Stromal cell of bone marrow (primary cell): ENCODE measurements at places on chromosomes 11 and 22.

DNA sequence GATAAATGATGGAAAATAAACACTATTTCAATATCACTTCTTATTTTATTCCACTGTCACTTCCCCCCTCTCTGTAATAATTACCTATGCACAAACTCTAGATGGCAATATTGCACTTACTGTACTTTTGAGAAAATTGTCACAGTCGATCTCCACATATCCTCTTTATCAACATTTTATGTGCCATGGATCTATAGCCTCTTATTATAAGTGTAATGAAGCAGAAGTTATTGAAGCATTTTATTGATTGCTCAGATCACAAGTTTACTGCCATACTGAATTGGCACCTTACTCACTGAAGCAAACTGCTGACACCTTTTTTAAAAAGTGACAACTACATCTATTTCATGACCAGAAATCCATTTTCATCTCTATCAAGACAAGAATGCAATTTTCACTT is 133.4 kb downstream of the DCDC1 start:
- no peak for DNase-seq

DNA sequence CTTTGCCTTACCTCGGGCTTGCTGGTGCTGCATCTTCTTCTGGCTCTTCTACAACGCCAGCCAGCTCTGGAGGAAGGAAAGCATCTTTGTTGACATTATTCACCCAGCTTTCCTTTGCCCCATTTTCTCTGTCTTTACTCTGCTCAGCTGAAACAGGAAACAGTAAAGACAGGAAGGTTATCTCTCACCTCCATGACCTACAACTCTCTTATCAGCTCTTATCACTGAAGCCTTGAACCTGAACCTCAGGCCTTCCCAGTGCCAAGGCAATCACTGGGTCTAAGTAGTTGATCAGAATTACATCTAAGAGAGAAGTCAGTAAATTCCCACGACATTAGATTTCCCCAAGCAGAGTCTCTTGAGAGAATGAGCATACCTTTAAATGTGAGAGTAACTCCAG is 59.6 kb upstream of the CCDC89 start:
- DNase-seq: no peak

DNA sequence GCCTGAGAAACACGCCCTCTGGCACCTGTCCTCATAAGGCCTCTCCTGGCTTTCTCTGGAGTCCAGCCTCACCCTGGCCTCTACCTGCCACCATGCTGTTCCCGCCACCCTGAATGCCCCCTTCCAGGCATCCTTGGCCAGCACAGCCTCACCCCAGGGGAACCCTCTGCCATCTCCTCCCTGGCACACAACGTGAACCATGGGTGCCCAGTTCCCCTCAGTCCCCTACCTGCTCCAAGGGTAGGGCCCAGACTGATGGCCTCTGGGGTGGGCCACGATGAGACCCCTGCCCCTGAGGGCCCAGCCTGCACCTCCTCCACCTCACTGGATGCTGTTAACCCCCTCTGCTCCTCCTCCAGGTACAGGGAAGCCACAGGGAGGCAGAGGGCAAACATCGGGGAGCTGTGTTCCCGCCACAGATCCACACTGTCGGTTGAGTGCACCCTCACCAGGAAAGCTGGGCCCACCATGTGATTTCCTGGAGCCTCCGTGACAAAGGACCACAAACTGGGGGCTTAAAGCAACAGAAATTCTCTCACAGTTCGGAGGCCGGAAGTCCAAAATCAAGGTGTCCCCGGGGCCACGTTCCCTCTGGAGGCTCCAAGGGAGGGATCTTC is 169.6 kb downstream of the BRD1 start:
- DNase-seq: no peak

DNA sequence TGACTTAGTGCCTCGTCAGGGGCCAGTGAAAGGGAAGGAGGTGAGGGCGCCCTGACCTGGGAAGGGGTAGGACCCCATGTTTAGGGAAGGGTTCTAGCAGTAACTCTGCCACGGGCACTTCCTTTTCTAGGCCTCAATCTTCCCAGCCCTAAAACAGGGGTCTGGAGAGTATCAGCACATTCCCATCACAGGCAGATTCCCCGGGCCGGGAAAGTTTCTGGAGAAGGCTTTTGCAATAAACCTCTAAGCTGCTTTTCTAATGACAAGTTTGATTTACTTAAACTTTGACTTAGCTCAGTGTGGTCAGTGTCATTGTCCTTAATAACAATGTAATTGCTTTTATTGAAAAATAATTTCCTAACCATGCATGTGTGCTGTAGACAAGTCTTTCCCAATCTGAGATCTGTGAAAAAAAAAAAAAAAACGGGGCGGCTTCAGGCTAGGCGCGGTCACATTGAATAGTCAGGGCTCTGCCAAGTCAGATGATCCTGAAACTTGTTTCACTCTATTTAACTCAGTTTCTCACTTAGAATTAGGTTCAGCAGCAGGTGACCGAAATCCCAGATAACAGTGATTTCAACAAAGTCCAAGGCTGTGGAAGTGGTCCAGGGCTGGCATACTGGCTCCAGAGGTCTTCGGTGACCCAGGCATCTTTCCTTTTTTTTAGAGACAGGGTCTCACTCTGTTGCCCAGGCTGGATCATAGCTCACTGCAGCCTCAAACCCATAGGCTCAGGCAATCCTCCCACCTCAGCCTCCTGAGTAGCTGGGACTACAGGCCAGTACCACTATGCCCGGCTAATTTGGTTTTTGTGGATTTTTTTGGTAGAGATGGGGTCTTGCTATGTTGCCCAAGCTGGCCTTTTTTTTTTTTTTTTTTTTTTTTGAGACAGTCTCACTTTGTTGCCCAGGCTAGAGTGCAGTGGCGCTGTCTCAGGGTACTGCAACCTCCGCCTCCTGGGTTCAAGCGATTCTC is 19.5 kb upstream of the TAB1 start:
- DNase-seq: no peak

DNA sequence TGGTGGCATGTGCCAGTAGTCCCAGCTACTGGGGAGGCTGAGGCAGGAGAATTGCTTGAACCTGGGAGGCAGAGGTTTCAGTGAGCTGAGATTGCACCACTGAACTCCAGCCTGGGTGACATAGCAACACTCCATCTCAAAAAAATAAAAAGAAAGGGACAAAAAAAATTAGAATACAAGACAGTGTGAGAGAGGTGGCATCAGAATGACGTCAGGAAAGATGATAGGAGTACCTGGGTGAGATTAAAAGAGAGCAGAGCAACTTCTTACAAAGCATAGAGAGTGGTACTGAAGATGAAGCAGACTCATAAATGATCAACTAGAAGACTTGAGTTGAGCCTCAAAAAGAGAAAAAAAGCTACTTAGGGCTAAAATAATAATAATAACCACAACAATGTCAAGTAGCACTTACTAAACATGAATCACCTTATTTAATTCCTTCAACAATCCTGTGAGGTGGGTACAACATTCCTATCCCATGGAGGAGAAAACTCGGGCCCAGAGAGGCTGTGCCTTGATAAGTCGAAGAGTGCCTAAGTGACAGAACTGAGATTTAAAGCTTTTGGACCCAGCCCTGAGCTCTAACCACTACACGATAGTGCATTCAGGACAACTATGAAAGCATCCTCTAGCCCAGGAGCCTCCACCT is 5.2 kb upstream of the SLN start:
- DNase-seq: no peak

- DNase-seq: no peak
Observed at GRCh38 chr22:39655004-39655579, 84.5 kb downstream of the CACNA1I start.

- no peak for DNase-seq
Observed at GRCh38 chr11:19077965-19078364, 17.4 kb upstream of the MRGPRX2 start.

GRCh38 chr22:35204807-35205775 is 52.2 kb upstream of the HMGXB4 start:
- no peak for DNase-seq

DNA sequence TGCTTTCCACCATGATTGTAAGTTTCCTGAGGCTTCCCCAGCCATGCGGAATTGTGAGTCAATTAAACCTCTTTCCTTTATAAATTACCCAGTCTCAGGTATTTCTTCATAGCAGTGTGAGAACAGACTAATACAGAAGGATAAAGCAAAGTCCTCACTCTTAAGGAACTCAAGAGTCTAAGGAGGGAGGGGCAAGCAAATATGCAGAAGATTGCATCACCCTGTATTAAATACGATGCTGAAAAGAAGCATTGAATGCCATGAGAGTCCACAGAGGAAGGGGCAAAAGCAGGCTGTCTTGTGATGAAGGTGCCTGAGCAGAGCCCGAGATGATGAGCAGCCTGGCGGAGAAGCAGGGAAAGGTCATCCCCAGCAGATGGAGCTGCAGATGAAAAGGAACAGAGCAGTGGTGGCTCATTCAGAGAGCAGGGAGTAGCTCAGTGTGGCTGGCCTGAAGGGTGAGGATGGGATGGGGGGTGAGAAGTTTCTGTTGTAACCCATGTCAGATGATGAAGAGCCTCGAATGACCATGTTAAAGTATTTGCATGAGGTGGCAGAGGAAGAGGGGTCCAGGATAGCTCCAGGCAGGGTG is 6.3 kb upstream of the IZUMO1R start:
- DNase-seq: no peak

DNA sequence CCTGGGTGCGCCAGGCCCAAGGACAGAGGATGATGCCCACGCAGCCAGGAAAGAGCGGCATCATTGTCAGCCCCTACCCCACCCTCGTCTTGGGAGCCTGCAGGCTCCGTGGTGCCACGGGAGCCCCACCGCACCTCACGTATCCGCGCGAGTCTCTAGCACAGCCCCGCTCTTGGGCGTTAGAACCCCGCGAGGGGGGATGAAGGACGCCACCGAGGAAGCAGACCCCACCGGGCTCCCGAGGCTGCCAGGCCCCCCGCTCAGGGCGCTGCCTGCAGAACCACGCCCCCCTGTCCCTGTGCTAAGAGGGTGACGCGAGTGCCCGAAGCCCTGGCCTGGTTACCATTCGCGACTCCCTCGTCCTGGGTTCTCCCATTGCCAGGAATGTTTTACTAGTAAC is 52.3 kb upstream of the MS4A8 start:
- no peak for DNase-seq

- no peak for DNase-seq
Observed at GRCh38 chr11:117591316-117592039, 205.5 kb downstream of the DSCAML1 start.

GRCh38 chr22:38835888-38836301 is 7.9 kb downstream of the NPTXR start:
- peak; percentile 6 for DNase-seq

- DNase-seq: no peak
Observed at GRCh38 chr11:70071996-70072395, 6.1 kb upstream of the ANO1 start.

- DNase-seq: no peak
Observed at GRCh38 chr11:127859941-127860354, 727.4 kb downstream of the ETS1 start.

DNA sequence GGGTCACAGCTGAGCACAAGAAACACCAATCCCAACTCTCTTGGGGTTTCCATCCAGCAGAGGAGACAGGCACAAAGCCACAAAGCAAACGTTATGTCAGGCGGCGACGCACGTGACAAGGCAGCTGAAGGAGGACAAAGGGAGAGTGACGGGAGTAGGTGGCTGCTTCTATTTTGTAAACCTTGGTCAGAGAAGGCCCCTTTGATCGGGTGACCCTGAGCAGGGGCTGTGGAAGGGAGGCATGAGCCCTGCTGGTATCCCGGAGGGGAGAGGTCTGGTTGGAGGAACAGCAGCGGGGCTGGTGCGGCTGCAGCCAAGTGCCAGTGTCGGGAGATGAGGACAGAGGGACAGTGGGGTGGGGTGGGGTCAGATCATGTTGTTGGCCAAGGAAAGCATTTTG is 17.3 kb upstream of the RFPL3 start:
- no peak for DNase-seq

GRCh38 chr11:45079943-45080719 is 66.3 kb upstream of the PRDM11 start:
- no peak for DNase-seq

DNA sequence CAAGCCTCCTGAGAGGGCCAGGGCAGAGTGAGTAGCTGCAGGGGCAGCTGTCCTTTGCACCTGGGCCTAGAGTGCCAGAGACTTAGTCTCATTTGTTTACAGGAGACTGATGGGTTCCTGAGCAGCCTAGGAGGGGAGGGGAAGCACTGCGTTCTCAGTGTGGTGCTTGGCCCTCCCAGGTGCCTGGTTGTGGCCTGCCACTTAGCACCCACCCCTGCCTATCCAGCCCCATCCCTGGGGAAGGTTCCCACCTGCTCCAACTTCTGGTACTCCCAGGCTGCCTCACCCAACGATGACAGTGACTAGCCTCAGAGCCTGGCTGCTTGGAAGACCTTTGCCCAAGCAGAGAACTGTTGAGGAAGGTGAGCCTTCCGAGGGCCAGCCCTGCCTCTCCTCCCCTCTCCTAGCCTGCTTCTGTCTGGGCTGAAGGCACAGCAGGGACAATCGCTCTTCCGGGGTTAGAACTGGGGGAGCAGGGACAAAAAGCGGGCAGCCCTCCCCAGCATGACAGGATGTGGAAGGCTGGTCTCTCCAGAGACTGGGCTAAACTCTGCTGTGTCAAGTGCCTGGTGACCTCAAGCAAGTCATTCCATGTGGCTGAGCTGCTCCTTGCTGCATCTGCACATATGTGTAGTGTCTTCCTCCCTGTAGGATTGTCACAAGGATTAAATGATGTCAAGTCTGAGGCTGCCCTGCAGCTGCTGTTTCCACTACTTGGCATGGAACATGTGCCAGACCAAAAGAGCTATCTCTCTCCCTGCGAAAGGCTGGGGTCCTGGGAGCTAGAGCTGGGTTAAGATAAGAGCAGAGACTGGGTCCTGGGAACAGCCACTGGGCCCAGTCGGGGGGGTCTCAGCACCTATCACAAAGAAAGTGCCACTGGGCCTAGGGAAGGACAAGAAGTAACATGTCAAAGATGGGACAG is 9.9 kb downstream of the KCNQ1OT1 start:
- no peak for DNase-seq

DNA sequence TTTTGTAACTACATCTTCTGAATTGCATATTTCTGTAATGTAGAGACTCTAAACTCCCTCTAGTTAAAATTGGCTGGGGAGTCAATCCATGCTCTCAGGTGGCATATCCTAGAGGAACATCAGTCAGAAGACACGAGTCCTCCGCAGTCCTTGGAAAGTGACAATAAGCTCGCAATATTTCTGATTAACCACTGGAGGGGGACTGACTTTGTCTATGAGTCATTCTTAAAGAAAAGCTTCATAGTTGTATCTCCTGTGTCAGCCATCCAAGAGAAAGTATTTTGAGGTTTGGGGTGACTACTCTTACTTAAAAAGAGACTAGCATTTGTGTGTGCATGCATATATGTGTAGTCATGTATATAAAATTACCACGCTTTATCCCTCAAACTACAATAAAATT is 60.2 kb downstream of the SLN start:
- DNase-seq: no peak
